ENCODE measurements at places on chromosomes 16 and 17. TPM values are rescaled to one million over a fixed set of nuclear protein-coding genes. Genes with fewer than 3 reads are reported as not detected.

DNA sequence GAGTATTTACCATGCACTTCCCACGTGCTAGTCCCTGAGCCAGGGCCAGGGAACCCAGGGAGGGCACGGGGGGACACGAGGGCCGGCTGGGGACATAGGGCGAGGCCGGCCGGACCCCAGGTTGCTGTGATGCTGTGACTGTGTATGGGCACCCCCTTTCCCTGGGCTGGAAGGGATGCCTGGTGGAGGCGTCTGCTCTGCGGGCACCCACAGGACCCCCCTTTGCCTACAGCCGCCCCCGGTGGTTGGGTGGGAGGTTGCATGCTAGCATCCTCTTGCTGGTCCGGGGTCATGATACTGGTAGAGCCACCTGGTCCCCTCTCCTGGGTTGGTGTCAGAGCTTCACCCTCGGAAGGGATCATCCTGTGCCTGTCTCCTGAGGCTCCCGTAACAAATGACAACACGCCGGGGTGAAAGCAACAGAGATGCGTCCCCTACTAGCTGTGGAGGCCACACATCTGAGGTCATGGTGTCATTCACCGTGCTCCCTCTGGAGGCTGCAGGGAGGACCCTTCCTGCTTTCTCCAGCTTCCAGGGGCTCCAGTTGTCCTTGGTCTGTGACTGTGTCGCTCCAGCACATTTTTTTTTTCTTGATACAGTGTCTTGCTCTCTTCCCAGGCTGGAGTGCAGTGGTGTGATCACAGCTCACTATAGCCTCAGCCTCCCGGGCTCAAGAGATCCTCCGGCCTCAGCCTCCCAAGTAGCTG is 3.1 kb upstream of the CIAO3 start:
- no peak for DNase-seq
- H3K4me3 ChIP-seq = no peak overlapping the region
- peaks cover 21% of the 10 kb centered on the region for H3K4me1 ChIP-seq

GRCh38 chr16:82263521-82264143 is 93.6 kb upstream of the MPHOSPH6 start:
- no peaks in the 10 kb centered on the region for H3K36me3 ChIP-seq
- peaks cover 5% of the 10 kb centered on the region for H3K4me1 ChIP-seq
- no peak overlapping the region for H3K27ac ChIP-seq
- DNase-seq = peak; percentile 57
- no peak overlapping the region for H3K4me3 ChIP-seq

DNA sequence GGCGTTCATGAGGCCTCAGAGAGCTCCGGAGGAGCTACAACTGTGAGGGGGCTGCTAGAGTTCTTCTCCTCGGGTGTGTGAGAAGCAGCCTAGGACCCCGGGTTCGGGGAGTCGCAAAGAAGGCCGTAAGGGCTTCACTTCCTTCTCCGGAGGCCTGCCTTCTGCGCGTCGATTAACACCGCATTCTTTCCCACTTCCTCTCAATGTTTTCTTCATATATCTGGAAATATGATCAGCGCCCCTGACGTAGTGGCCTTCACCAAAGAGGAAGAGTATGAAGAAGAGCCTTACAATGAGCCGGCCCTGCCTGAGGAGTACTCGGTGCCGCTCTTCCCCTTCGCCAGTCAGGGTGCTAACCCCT is 449 bp downstream of the SMCR8 start:
- peak overlapping the region; percentile 78 for H3K4me3 ChIP-seq
- no peaks in the 10 kb centered on the region for H3K27me3 ChIP-seq
- peaks cover 77% of the 10 kb centered on the region for H3K4me1 ChIP-seq
- no peaks in the 10 kb centered on the region for H3K36me3 ChIP-seq
- DNase-seq = no peak

The KRT9 gene
- not detected for total RNA-seq

DNA sequence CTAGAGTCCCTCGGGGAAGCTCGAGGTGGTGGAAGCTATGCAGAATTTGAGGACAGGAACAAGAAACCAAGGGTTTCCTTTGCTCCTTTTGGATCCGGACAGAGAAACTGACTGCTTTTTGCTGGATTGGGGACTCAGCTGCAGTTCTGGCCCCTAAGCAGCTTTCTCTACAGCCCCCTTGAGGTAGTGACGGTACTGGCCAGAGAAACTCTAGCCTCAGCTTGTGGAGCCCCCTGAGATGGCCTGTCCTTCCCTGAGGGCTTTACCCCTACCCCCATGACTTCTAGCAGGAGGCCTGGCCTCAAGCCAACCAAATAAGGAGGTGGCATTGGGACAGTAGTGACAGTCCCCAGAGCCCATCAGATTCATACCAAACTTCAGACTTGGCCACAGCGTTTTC is 118.1 kb downstream of the IRX5 start:
- no peak overlapping the region for H3K4me3 ChIP-seq
- H3K36me3 ChIP-seq = no peaks in the 10 kb centered on the region
- DNase-seq = no peak
- H3K4me1 ChIP-seq = no peaks in the 10 kb centered on the region
- no peaks in the 10 kb centered on the region for H3K27me3 ChIP-seq

DNA sequence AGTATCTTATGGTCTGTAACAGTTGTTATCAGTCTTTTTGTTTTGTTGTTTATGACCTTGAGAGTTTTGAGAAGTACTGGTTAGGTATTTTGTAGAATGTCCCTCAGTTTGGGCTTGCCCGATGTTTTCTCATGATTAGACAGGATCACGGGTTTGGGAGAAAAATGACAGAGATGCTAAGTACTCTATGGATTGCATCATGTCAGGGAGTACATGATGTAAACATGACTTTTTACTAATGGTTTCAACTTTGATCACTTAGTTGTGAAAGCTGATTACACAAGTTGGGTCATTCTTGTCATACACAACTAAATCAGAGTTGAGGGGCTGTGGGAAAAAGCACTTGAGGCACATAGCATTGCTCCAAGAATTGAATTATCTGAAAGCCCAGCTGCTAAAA is 94.7 kb upstream of the SIAH1 start:
- H3K4me3 ChIP-seq = no peak overlapping the region
- no peak overlapping the region for H3K27ac ChIP-seq
- no peaks in the 10 kb centered on the region for H3K4me1 ChIP-seq
- DNase-seq = no peak
- H3K27me3 ChIP-seq = no peaks in the 10 kb centered on the region

GRCh38 chr17:10048629-10049350 is 143.7 kb upstream of the RCVRN start:
- peaks cover 3% of the 10 kb centered on the region for H3K4me1 ChIP-seq
- H3K4me3 ChIP-seq = no peak overlapping the region
- H3K27me3 ChIP-seq = no peaks in the 10 kb centered on the region
- H3K27ac ChIP-seq = no peak overlapping the region

DNA sequence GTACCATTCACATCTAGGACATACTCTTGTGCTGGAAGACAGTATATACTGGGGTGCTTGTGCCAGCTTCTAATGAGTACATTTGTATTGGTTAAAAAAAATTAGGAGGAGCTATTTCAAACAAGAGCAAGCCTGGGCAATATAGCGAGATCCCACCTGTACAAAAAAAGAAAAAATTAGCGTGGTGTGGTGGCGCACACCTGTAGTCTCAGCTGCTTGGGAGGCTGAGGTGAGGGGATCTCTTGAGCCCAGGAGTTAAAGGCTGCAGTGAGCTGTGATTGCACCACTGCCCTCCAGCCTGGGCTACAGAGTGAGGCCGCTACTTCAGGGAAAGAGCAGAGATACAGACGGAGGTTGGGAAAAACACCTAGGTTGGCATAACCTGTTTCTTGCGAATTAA is 1.2 kb downstream of the MRTFB start:
- H3K27ac ChIP-seq = peak overlapping the region; percentile 87
- H3K4me1 ChIP-seq = peaks cover 59% of the 10 kb centered on the region
- no peaks in the 10 kb centered on the region for H3K36me3 ChIP-seq
- no peaks in the 10 kb centered on the region for H3K27me3 ChIP-seq

- H3K27me3 ChIP-seq = no peaks in the 10 kb centered on the region
- H3K4me3 ChIP-seq = no peak overlapping the region
- no peaks in the 10 kb centered on the region for H3K4me1 ChIP-seq
- H3K36me3 ChIP-seq = no peaks in the 10 kb centered on the region
- no peak overlapping the region for H3K27ac ChIP-seq
- no peak for DNase-seq
These were observed 17.4 kb downstream of the RNF213 start for GRCh38 chr17:80277751-80278671.

- H3K4me3 ChIP-seq = no peak overlapping the region
- H3K4me1 ChIP-seq = peaks cover 87% of the 10 kb centered on the region
- H3K36me3 ChIP-seq = no peaks in the 10 kb centered on the region
- peak; percentile 40 for DNase-seq
- H3K27ac ChIP-seq = no peak overlapping the region
These were observed 77.5 kb downstream of the ANKRD11 start for GRCh38 chr16:89412811-89413210.

GRCh38 chr17:42421507-42422338 is 1.3 kb downstream of the CAVIN1 start:
- no peaks in the 10 kb centered on the region for H3K27me3 ChIP-seq
- no peak overlapping the region for H3K4me3 ChIP-seq
- no peak for DNase-seq
- no peaks in the 10 kb centered on the region for H3K36me3 ChIP-seq
- peak overlapping the region; percentile 21 for H3K27ac ChIP-seq

- peaks cover 48% of the 10 kb centered on the region for H3K4me1 ChIP-seq
- H3K36me3 ChIP-seq = peaks cover 5% of the 10 kb centered on the region
- H3K27ac ChIP-seq = no peak overlapping the region
These were observed 15.5 kb downstream of the ADGRG1 start for GRCh38 chr16:57643910-57644309.

GRCh38 chr17:45782889-45783592 is 1.1 kb upstream of the CRHR1 start:
- peaks cover 24% of the 10 kb centered on the region for H3K4me1 ChIP-seq
- H3K27ac ChIP-seq = no peak overlapping the region
- H3K27me3 ChIP-seq = peaks cover 27% of the 10 kb centered on the region
- H3K36me3 ChIP-seq = no peaks in the 10 kb centered on the region

DNA sequence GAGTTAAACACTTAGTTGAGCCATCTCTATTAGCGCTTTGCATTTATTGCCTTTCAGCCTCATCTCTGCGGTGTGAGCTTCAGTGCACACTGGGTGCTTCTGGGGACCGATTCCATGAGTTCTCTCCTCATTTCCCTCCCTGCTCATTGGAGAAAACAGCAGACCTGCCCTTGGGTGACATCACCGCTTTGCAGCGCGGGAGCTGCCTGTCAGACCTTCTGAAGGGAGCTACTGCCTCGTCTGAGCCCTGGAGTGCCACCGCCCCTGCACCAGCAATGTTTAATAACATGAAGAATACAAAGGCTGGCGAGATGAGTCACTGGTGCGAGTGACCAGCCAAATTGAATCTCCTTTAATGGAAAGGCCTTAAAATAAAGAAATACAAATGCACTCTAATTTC is 30.2 kb upstream of the CPPED1 start:
- H3K4me3 ChIP-seq = no peak overlapping the region
- no peaks in the 10 kb centered on the region for H3K36me3 ChIP-seq
- no peaks in the 10 kb centered on the region for H3K4me1 ChIP-seq
- H3K27ac ChIP-seq = no peak overlapping the region

Data from body of pancreas (tissue), 4 donors.